Activated CD8-positive, alpha-beta memory T cell treated with anti-CD3 and anti-CD28 coated beads for 1 hour (primary cell): ENCODE measurements at places on chromosomes 5 and 9.

GRCh38 chr9:91424403-91425176 is 958 bp upstream of the NFIL3 start:
- DNase-seq: peak; percentile 43

- no peak for DNase-seq
Measured at GRCh38 chr5:169195601-169196000, 105.3 kb downstream of the SLIT3 start.

DNA sequence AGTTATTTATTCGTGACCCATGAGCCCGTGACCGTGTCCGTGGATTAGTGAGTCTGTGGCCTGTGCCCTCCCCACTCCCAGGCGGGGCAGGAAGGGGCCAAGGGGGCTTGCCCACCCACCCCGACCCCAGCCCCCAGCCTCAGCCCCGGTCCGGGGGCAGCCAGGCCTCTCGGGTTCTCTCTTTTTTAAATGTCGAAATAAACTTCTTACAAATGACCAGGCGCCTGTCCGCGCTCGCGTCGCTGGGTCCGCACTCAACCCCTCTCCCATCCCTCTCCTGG is 7.6 kb downstream of the BARHL1 start:
- no peak for DNase-seq

GRCh38 chr5:58357799-58358500 is 101.9 kb downstream of the PLK2 start:
- no peak for DNase-seq

DNA sequence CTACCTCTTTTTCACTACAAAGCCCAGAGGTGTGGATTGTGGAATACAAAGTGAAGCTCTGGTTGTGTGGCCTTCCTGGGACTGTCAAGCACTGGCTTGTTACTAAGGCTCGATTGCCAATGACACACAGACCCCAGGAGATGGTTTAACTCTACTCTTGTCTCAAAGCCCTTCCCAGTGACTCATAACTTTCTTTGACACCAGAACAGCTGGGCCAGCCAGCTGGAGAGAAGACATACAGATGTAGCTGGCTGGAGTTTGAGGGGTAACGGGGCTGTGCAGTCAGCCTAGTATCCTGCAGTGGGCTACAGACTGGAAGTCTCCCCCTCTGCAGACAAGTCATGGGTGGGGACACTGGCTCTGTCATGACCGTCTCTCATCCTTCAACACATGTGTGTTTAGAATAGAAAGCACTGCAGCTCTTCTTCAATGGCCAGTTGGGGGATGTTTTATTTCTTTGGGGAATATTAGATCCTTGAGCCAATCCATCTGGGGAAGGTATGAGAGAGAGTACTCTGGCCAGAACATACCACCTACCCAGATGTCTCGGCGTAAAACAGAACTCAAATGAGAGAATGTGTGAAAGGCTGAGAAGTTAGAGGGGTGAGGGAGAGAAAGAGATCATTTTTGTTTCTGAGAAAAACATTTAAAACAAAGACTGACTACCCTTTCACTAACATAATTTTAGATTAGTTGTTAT is 53.3 kb downstream of the SEMA6A start:
- DNase-seq: no peak

DNA sequence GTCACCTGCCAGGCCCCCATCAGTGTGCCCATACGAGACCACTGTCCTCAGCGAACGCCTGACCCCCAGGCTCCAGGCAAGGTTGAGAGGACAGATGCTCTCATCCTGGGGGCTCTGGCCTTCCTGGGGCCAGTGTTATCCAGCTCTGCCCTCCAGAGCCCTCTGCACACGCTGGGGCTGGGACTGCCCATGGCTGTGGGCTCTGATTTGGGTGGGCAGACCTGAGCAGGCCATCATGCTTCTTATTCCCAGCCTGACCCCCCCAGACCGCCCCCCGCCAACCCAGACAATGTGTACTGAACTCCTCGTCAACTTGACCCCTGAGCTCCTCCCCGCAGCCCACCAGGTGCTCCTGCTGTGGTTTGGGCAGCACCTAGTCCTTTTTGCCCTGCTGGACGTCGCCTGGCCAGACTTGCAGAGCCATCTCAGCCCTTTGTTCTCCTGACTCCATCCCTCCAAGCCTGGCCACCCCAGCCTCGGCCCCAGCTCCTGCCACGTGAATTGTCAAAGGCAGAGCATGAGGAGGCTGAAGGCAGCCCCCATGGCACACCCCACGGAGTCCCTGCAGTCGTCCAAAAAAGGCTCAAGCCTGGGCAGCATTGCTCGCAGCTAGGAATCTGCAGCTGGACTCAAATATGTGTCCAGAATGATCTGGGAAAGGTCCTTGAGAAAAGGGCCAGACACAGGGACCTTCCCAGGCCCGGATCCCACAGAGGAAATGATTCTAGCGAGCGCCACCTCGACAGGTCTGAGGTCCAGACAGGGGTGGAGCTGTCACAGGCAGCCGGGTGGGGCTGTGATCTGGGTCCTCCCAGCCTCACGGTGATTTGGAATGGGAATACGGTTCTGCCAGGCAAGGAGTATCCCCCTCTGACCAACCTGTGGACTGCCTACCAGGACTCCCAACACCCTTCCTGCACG is 87.0 kb downstream of the ADAMTS2 start:
- no peak for DNase-seq
